ENCODE measurements at places on chromosomes 16 and 17. TPM values are rescaled to one million over a fixed set of nuclear protein-coding genes. Genes with fewer than 3 reads are reported as not detected.

The NSRP1 gene
- 19.5 TPM for polyA plus RNA-seq

The PITPNM3 gene
- polyA plus RNA-seq, result 0.37 TPM

The KRT28 gene
- polyA plus RNA-seq, result not detected

The ABCC11 gene
- polyA plus RNA-seq, result not detected

The BCAR1 gene
- 65.8 TPM for polyA plus RNA-seq

The ELAC2 gene
- 32.3 TPM for polyA plus RNA-seq

The SCIMP gene
- 0.15 TPM for polyA plus RNA-seq

The IRF8 gene
- polyA plus RNA-seq, result 1.9 TPM

The MYH1 gene
- polyA plus RNA-seq, result not detected

The GPR179 gene
- polyA plus RNA-seq, result 0.22 TPM

The MFSD6L gene
- polyA plus RNA-seq, result 0.15 TPM

The TLCD3B gene
- 0.29 TPM for polyA plus RNA-seq

The KCTD19 gene
- 0.22 TPM for polyA plus RNA-seq

The KRT40 gene
- not detected for polyA plus RNA-seq

The PCGF2 gene
- polyA plus RNA-seq, result 23.8 TPM
